ENCODE measurements at places on chromosomes 2 and 18.

DNA sequence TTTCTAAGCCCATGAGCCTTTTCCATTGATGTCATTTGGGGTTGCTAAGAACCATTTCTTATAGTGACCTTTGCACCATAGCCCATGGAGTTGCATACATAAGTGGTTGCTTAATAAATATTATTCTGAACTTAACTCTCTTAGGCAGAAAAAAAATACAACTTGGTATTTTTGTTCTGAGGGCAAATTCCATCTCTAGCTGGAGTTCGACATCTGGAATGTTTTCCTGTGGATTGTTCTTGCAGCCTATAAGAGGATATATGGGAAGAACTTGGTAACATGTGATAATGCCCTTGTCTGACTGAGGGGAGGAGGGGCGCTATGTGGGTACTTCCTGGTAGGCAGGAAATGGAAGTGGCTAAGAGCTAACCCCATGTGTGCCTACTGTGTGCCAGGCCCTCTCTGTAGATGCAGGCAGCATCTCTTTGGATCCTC is 20.7 kb downstream of the IGFBP2 start:
- DNase-seq = no peak

- DNase-seq = no peak
Measured at GRCh38 chr2:71631411-71631931, 178.1 kb downstream of the DYSF start.

DNA sequence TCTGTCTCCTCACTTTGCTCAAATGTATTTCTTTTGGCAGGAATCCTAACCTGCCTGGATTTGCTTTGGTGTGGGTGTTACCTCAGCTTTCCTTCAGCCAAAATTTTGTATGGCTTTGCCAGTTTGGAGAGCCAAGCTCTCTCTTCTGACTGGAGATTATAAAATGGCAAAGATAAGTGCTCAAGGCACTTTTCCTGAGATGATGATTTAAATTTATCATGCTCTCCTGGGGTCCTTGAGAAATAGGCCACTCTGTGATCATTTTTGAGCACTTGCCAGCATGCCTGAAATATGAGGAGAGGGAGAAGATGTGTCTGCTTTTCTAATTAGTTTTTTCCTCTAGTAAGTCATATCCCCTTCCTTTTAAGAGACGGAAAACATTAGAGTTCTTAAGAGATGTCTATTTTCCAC is 683.0 kb downstream of the SLC4A3 start:
- no peak for DNase-seq

- DNase-seq = no peak
Measured at GRCh38 chr18:10530002-10530401, 4.2 kb downstream of the NAPG start.

- no peak for DNase-seq
Measured at GRCh38 chr2:188798159-188798558, 176.0 kb upstream of the COL3A1 start.

DNA sequence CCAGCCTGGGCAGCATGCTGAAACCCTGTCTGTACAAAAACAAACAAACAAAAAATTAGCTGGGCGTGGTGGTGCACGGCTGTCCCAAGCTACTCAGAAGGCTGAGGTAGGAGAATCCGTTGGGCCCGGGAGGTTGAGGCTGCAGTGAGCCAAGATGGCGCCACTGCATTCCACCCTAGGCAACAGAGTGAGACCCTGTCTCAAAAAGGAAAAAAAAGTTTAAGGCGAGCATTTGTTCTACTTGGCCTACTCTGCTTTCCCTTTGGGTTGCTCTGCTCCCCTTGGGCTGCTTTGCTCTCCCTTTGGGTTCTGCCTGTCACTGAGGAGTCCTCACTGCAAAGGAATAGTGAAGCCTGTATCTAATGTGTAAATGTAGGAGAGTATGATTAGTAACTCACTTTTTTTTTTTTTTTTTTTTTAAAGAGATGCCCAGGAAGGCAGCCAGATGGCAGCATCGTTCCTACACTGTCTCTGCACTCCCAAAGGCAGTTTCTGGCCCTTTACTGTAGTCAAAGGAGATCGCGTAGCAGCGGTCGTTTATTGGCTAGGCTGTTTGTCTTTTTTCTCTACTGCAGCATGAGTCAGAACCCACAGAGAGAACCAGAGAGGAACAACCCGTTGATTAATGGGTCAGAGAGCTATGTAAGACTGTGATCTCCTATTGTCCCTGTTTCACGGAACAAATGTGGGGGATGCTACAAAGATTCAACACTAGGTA is 118.3 kb upstream of the CWC22 start:
- DNase-seq = peak; percentile 73

- no peak for DNase-seq
Measured at GRCh38 chr2:27088634-27089033, 2.1 kb downstream of the KHK start.

GRCh38 chr2:60469536-60470317 is 83.7 kb downstream of the BCL11A start:
- DNase-seq = no peak

DNA sequence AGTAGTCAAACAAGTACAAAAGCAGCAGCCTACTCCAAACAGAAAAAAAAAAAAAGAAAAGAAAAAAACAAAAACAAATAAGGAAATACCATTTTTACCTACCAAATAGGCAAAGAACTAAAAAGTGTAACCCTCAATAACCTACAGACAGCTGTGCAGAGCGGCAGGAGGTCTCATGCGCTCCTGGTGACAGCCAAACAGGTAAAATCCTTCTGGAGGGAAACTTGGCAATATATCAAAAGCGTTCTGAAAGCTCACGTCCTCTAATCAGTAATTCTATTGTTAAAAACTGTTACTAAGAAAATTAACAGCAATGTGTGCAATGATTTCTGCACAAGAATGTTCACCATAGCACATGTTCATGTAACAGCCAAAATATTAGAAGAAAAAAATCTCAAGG is 105.6 kb downstream of the AFF3 start:
- no peak for DNase-seq

DNA sequence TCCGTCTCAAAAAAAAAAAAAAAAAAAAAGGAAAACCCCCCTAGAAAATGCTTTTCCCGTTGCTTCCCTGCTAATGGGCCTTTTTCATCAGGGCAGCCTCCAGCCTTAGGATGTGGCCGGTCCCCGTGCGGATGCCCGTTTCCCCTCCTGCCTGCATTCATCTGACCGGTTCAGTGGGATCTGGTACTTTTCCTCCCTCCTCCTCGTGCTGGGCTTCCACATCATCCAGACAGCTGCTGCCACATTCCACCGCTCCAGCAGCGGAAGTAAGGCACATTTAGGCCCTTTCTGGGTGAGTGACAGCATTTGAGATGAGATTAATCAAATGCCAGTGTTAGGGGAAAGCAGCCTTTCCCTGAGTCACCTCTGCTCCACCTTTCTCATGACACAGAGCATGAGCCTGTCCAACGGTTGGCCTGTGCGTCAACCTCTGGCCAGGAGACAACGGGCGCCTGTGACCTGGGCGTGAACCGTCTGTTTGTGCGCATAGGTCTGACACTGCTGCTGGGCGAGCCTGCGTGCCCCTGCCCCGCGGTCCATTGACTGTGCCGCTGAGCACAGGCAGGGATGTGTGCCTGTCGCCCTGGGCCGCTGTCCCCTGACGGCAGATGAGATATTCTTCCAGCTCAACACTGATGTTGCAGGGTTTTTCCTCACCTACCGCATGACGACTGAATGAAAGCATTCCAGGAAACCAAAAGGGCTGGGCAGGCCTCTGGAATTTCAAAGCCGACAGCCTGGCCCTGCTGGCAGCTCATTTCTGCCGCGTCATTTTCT is 174.0 kb downstream of the TGIF1 start:
- no peak for DNase-seq

DNA sequence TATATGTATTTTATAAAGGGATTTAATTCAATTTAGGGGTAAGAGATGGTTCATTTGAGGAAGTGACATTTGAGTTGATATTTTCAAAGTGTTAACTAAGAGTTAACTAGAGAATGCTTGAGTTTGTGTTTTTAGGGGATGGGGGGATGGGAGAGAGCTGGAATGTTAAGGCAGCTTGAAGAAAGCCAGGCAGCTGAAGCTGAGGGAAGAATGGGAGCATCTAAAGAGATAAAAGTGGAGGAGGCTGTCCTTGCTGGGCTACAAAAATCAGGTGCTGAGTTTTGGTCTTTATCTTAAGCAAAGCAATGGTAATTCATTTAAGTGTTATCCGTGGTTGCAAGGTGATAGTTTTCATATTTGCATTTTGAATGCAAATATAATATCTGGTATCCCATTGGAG is 9.2 kb downstream of the CHST9 start:
- no peak for DNase-seq

DNA sequence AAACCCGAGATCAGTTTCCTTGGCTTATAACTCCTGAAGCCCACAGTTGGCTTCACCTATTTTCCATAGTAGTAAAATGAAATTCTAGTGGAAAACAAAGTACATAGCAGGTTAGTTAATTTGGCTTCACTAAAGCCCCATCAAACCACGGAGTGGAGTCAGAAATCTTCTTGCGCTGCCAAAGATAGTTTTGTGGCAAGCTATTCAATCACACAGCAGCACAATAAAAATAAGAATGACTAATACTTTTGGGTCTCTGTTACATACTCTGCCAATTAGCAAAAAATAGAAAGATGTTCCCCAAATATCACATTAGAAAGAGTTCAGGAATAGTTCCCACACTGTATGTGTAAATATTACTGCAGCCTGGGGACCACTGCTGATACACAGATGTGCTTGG is 175.2 kb upstream of the NOL4 start:
- no peak for DNase-seq

GRCh38 chr18:47772374-47773248 is 157.8 kb downstream of the SMAD2 start:
- DNase-seq = peak; percentile 64

- no peak for DNase-seq
Measured at GRCh38 chr2:127705391-127706065, 4.2 kb downstream of the SFT2D3 start.

- no peak for DNase-seq
Measured at GRCh38 chr2:197998702-197999101, 194.3 kb downstream of the PLCL1 start.

GRCh38 chr2:145765874-145766273 is 1246.0 kb upstream of the ZEB2 start:
- no peak for DNase-seq

DNA sequence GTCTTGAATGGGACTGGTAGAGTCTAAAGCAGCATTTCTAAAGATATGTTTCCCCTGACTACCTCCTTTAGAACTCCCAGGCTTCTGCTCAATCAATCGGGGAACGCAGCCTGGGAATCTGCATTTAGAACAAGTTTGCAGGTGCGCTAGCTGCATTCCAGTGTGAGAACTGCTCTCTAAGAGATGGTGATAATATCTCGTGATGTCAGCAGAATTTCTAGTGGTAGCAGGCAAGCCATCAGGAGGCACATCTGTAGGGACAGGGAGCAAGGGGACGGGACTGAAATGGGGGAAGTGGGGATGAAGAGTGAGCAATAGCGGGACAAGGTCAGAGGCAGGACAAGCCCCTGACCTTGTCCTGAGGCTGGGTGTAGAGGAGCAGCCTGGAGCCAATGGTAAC is 120.3 kb upstream of the DNMT3A start:
- no peak for DNase-seq

DNA sequence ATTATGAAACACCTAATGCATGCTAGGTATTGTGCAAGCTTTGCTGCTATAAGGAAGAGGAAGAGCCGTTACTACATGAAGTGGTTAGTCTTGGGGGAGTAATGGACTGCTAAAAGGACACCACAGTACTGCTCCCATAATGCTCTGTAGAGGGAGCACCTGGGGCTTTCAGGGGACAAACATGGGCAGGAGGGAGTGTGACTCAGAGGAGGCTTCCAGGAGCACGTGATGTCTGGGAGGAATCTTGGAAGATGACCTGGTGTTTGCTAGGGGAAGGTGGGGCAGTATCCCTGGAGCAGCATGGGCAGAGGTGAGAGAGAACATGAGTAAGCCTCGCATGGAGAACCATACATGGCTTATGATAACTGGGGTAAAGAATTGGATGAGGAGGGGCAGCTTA is 18.8 kb downstream of the MAPK4 start:
- no peak for DNase-seq

GRCh38 chr2:46438794-46439193 is 40.6 kb upstream of the TMEM247 start:
- no peak for DNase-seq

DNA sequence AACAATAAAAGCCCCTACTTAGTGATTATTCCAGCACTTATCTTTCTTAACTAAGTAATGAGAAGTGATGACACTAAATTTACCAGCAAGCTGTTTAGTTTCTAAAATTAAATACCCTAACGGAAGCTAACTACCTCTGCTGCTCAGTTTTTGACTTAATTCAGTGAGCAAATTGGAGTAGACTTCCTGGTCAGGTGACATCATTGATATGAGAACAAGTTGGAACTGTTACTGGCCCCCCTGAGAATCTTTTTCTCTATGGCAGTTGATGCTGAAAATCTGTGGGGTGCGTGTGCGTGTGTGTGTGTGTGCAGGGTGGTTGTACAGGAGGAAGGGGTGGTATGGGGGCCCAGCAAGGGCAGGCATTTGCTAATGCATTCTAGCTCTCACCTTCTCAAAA is 35.5 kb upstream of the BMP10 start:
- DNase-seq = no peak

DNA sequence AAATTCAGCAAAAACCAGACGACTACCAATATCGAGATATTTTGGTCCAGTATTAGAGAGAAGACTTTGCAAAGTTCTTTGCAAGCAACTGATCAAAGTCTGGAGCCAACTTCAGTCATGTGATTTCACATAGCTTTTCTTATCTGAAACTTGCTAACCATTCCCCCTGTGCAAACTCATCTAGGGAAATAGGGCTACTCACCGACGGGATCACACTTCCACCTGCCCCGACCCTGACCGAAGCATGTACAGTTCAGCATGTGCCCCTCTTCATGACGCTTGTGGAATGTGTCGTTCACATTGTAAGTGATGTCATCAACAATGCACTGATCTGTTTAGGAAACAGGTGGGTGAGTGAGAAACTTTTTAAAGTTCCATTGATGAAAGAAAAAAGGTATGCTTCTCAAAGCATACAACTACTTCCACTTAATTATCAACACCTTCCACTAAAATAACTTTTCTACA is 15.4 kb downstream of the FN1 start:
- DNase-seq = no peak

- no peak for DNase-seq
Measured at GRCh38 chr2:209876211-209876610, 104.6 kb downstream of the UNC80 start.

DNA sequence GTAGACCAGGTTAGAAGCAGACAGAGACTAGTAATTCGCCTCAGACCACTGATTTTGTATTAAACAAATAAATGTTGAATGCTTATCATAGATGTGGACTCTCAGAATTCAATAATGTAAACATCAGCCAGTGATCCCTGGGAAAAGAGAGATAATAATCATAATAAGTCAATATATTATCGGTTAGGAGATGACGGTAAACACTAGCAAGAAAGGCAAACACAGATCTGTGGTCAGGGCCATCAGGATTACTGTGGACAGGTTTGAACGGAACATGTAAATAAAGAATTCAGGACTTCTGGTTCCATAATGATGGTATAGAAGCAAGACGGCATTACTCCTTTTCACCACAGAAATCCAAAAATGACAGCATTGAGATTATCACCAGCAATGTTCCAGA is 861.6 kb downstream of the CBLN2 start:
- DNase-seq = no peak

Measured in iPS DF 19.7 (cell line).